ENCODE measurements at places on chromosomes 11 and 22.

GRCh38 chr11:47248304-47248663 lies 330 bp downstream of the ACP2 start:
- no peak for DNase-seq

DNA sequence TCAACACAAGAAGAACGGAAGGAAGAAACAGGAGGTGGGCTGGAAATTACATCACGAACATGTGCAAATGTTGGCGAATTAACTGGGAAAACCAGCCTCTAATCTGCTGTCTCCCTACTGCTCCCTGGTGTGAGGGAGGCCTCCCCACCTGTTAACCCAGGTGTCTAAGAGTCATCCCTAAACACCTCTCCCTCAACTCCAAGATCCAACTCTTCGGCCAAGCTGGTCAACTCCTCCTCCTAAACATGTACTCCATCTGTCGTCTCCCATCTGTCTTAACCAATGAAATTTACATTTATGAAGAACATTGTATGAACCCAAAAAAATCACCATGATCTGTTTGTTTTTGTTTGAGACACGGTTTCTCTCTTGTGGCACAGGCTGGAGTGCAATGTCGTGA lies 154.2 kb downstream of the LARGE1 start:
- no peak for DNase-seq

DNA sequence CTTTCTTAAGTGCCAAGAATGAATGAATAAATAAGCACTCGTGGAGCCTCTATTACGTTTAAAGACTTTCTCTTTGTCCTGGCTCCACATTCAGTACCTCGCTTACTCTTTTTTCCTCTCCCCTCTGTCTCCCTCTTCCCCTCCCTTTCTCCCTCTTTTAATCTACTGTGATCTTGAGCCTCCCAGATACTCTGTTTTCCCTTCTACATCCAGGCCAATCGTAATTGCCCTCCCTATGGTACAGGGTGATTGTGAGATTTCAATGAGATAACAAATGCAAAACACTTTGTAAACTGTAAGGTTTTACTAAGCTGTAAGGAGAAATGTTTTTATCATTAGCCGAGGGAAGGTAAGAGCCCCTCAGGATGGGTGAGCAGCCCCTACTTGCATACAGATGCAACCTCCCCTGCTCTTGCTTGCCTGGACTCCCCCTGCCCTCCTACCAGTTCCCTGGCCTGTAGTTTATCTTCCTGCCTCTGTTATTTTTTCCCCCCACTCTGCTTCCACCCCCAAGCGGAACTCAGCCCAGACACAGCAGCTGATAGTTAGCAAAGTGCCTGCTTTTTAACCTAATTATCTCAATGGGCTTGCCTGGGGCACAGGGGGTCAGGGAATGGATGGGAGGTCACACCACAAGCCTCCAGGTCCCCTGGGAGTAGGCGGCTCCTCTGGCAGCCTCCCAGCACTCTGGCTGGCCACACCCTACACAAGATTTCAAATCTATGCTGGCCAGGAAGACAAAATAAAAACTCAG lies 76.9 kb upstream of the CADM1 start:
- no peak for DNase-seq

GRCh38 chr11:117817368-117818040 lies 7.0 kb downstream of the FXYD2 start:
- DNase-seq: peak; percentile 71

GRCh38 chr22:19131685-19132015 lies 542 bp downstream of the TSSK2 start:
- no peak for DNase-seq

GRCh38 chr11:34605481-34606325 lies 15.2 kb upstream of the EHF start:
- DNase-seq: no peak

- no peak for DNase-seq
These were observed 908.8 kb downstream of the OPCML start for GRCh38 chr11:132623511-132623910.

DNA sequence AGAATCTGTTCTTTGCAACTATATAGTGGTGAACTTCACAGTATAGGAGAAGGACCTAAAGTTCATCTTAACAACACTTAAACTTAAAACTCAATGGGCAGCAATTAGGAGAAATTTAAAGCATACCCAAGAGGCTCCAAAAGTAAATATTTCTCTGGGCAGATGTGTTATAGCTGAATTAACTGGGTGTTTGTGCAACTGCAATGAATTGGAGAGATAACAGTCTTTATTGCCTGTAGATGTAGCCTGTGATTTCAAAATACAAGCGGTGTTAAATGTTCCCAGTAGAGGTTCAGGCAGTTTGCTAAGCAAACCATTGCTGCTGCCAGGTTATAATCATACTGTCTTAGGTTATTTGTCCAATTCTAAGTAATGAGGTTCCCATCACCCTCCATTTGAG lies 294.1 kb upstream of the MTNR1B start:
- no peak for DNase-seq

DNA sequence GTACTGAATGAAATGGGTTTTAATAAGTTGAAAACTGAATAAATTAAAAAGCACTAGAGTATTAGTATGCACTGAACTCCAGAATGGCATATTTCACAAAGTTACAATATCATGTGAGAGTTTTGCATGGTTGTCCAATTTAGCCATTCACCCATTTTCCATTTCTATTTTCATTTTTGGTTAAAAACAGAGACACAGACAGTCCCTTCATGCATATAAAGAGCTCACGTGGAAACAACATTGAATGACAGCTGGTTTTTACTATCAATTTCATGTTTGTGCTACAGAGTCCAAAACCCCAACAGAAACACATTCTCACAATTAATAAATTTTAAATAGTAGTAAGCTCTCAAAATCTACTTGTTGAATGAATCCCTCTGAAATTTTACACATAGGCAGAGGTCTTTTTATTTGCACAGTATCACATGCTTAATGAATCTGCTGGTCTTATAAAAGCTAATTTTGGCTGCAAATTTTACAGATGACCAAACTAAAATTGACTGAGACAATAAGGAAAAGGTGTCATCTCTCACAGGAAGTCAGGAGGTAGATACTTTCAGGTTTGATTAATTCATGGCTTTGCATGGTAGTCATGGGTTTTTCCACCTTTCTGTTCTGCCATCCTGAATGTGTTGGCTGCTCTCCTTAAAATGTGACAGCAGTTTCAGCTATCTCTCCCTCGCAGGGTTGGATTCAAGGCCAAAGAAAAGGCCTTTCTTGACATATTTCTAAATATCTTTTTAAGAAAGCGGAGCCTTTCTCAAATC lies 20.6 kb upstream of the DDI1 start:
- DNase-seq: no peak

GRCh38 chr11:66418168-66418985 lies 2.5 kb upstream of the NPAS4 start:
- peak; percentile 70 for DNase-seq

- DNase-seq: no peak
These were observed 4.2 kb downstream of the SEPTIN5 start for GRCh38 chr22:19718456-19719049.

GRCh38 chr11:106925245-106925644 lies 93.0 kb downstream of the GUCY1A2 start:
- DNase-seq: no peak

DNA sequence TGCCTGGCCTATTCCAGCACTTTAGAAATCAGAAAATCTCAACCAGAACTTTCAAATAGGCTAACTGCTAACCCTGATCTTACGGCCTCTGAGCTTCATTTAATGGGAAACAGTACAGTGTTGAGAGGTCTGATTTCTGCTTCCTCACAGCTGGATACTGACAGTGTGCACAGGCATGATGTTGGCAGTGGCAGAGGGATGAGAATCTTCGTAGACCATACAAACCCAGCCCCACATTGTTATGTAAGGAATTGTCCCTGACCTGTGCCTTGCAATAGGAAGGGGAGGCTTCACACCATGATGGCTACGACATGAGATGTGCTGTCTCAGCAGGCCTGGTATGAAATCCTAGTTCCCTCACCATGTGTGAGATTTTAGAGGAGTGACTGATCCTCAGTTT lies 49.0 kb downstream of the CD44 start:
- no peak for DNase-seq

DNA sequence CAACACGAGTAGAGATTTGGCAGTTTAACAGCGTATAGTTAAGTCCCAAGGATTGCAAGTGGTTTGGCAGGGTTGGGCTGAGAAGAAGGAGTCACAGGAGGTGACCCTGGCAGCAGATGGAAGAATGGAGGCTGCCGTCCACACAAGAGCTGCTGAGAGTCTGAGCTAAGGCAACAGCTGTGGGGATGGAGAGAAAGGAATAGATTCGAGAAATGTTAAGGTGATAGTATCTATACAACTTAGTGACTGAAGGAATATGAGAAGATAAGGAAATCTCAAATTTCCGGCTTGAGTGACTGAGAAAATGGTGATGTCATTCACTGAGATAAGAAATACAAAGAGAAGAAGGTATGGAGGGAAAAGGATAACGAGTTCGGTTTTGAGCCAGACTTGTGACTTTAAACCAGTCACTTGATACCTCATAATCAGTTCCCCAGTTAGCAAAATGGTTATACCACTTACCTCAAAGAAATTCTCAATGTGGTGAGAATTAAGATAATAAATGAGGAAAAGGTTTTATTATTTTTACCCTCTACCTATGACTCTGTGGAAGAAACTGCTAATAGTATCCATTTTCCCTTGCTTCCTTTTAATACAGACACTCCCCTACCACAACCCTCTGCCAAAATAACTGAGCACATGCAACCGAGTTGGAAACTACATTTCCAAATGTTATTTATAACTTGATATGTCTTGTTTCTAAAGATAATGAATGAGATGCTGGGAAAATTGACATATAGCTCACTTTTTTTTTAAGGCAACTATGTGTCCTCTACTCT lies 30.7 kb downstream of the FAM168A start:
- DNase-seq: no peak

- no peak for DNase-seq
These were observed 65.9 kb downstream of the PHF21A start for GRCh38 chr11:46055371-46055770.

DNA sequence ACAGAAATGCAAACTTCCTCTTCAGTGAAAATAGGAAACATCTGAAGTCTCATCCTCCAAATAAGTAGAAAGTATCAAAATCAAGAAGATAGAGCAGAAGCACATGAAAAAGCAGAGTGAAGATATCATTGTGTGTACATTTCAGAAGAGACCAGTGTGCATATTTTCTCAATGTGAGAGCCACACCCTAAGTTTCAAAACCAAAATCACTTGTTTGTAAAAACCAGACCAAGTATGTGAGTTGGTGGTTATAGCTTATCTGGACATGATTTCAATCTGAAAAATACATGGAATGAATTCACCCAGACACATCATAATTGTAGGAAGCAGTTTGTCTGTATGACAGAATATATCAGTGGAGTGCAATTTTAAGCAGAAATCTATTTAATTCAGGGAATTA lies 536.0 kb downstream of the JRKL start:
- DNase-seq: no peak

DNA sequence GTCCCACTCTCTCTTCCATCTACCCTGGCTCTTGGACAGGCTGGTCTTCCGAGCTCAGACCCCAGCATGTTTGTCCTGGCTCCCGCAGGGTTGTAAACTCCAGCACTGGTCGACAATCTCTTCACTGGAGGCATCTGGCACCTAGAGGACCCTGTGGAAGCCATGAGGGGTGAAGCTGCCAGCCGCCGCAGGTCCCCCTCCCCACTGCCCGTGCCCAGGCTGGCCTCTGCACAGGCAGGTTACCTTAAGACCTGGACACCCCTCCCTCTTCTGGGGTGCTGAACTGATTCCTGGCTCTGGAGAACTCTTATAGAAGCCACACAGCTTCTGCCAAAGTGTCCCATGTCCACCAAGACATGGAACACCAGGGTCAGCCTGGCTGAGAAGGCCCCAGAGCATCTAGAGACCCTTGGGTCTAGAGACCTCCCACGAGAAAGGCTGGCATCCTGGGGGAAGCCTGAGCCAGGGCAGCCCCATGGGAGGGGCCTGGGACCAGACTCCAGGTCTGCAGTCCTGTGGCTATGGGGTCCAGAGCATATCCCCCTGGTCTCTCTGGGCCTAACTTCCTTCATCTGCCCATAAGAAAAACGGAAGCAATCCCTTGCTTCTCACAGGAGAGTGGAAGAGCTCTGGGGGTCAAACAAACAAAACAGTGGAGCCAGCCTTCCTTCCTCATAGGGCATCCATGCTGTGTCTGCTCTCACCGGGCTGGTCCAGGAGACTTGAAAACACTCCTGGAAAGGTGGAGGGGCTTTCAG lies 30.6 kb downstream of the LMO1 start:
- no peak for DNase-seq

GRCh38 chr11:88435415-88435814 lies 97.9 kb upstream of the CTSC start:
- DNase-seq: no peak

DNA sequence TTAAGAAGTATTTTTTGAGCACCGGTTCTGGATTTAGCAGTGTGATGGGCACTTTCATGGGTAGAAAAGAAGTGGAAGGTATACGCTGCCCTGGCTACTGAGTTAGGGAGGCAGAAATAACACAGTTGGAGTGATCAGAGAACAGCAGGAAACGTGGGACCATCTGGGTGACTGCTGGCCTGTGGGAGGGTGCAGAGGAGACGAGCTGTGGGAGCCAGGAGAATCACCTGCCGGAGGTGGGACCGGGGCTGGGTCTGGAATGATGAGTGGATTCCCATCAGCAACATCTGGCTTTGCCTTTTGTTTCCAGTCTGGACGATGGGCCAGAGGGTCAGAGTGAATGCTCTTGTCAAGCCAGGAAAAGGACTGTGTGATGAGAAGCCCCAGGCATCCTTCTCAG lies 66.5 kb downstream of the BARX2 start:
- no peak for DNase-seq

- no peak for DNase-seq
These were observed 64.3 kb downstream of the MICAL3 start for GRCh38 chr22:17960011-17960410.

- DNase-seq: no peak
These were observed 7.0 kb downstream of the ISX start for GRCh38 chr22:35072925-35073324.

DNA sequence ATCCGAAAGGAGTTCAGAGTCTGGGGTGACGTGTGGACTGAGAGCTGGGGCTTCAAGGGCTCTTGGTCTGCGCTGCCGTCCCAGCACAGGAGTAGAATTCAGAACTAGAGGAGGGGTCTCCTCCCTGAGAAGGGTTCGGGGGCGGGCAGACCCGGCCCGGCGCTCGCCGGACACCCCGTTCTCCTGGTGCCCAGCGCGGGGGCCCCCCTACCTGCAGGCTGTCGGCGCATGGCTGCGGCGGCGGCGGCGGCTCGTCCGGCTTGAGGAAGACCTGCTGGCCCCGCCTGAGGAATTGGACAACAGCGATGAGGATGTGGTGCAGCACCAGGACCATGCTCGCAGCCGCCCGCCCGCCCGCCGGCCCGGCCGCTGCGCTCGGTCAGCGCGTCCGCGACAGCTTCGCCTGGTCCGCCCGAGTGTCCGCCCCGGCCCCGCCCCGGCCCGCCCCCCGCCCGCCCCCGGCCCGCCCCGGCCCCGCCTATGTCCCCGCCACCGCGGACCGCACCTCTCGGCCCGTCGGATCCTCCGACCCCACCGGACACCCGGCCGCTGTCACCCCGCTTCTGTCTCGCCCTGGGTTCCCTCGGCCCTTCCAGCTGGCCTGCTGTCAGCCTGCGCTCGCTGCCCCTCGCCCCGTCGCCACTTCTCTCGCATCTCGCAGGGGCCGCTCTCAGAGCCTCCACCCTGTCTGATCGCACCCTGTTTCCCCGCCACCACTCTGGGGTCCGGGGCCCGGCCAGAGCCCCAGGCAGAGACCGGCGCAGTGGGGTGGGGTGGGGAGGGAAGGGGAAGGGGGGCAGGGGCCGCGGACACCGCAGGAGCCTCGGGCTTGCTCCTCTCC lies 32.0 kb downstream of the PDE2A start:
- peak; percentile 37 for DNase-seq
